ENCODE measurements at places on chromosomes 2 and 18. TPM values are rescaled to one million over a fixed set of nuclear protein-coding genes. Genes with fewer than 3 reads are reported as not detected.

The TMEM127 gene
- total RNA-seq, result 46.7 TPM

The IL36RN gene
- not detected for total RNA-seq

The POTEC gene
- 0.08 TPM for total RNA-seq

The FNDC4 gene
- 66.5 TPM for total RNA-seq

The CGREF1 gene
- total RNA-seq, result 29.3 TPM

The CSRNP3 gene
- total RNA-seq, result 134 TPM

DNA sequence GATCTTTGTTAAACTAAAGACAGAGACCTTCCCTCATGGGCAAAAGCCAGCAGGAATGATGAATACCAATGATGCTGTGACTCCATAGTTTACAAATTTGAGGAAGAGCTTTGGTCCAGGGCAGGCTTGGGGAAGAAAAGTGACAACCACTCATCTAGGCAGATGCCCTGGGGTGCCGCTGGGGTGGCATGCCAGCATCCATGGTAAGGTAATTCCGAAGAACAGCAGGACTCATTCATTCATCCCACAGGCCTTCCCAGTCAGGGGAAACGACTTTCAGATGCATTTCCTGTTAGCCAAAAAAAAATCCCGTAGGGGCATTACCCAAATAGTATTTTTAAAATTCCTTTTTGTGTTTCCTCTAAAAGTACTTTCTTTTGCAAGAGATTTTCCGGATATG lies 180.7 kb upstream of the SERPINE2 start:
- DNase-seq, result no peak

- DNase-seq, result no peak
Measured at GRCh38 chr2:219261024-219261855, 7.5 kb upstream of the TUBA4A start.

- DNase-seq, result no peak
Measured at GRCh38 chr2:81395746-81396145, 1091.2 kb upstream of the LRRTM1 start.

- DNase-seq, result no peak
Measured at GRCh38 chr18:78639006-78639950, 340.3 kb upstream of the SALL3 start.

DNA sequence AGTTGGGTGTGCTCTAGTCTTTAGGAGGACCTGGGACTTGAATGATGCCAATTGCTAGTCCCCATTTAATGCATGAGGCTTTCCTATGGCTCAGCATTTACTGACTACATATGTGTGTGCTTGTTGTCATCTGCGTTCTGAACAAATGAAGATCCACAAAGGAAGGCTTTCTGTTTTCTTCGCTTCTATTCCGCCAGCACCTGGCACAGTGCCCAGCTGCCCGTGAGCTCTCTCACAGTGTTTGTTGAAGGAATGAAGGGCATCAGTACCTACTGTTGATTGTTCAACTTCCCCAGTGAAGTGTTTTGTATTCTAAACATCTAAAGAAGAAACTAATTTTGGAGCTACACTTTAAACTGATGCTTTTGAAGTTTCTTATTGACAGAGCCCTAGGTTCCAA lies 122.4 kb upstream of the LINC00305 start:
- DNase-seq, result no peak

- DNase-seq, result no peak
Measured at GRCh38 chr2:145290986-145291385, 771.1 kb upstream of the ZEB2 start.

GRCh38 chr18:43279015-43279744 lies 1.9 kb upstream of the SYT4 start:
- no peak for DNase-seq

GRCh38 chr2:37657471-37657870 lies 14.0 kb downstream of the CDC42EP3 start:
- DNase-seq, result no peak

- DNase-seq, result no peak
Measured at GRCh38 chr18:49322765-49323490, 137.5 kb downstream of the DYM start.
